AG09309 (cell line): ENCODE measurements at places on chromosomes 2 and 18.

- no peak for DNase-seq
These were observed 26.6 kb downstream of the HS1BP3 start for GRCh38 chr2:20624156-20624883.

- peak; percentile 24 for DNase-seq
These were observed 96.2 kb downstream of the KLHL29 start for GRCh38 chr2:23480957-23481797.

GRCh38 chr18:26320686-26321085 is 94.4 kb downstream of the TAF4B start:
- DNase-seq, result no peak

GRCh38 chr2:28809927-28810326 is 707 bp upstream of the SPDYA start:
- DNase-seq, result no peak

GRCh38 chr18:61589053-61589723 is 256.0 kb downstream of the CDH20 start:
- DNase-seq, result peak; percentile 45

DNA sequence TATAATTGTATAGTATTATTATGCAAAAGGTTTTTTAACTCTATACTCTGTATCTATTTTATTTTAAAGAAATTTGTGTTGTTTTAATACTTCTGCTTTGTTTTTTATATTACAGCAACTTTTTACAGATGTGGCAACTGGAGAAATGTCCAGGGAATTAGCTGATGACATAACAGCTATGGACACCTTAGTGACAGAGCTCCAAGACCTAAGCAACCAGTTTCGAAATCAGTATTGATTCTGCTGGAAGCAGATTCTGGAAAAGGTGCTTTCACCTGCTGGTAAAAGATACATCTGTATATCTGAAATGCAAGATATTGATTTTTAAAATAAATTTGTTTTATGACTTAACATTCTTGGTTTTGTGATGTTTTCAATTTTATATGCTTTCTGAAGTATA is 126.1 kb upstream of the LTBP1 start:
- no peak for DNase-seq

DNA sequence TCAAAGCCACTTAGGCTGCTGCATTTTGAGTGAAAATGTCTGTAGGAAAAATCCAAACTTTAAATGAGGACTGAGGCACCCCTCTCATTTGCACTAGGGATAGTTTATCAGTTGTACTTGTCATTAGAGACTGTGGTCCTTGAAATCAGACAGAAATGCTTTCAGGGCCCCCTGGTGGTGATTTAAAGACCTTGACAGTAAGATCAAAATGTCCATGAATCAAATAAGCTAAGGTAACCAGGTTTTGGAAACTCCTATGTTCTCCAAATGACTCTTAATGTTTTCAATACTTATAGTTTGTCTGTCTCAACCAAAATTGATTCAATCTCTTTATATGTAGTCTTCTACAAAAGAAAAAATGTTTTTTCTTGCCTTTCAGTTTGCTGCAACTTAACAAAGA is 28.8 kb upstream of the DDX18 start:
- peak; percentile 13 for DNase-seq

GRCh38 chr2:2698182-2699120 is 367.4 kb upstream of the MYT1L start:
- DNase-seq, result no peak

DNA sequence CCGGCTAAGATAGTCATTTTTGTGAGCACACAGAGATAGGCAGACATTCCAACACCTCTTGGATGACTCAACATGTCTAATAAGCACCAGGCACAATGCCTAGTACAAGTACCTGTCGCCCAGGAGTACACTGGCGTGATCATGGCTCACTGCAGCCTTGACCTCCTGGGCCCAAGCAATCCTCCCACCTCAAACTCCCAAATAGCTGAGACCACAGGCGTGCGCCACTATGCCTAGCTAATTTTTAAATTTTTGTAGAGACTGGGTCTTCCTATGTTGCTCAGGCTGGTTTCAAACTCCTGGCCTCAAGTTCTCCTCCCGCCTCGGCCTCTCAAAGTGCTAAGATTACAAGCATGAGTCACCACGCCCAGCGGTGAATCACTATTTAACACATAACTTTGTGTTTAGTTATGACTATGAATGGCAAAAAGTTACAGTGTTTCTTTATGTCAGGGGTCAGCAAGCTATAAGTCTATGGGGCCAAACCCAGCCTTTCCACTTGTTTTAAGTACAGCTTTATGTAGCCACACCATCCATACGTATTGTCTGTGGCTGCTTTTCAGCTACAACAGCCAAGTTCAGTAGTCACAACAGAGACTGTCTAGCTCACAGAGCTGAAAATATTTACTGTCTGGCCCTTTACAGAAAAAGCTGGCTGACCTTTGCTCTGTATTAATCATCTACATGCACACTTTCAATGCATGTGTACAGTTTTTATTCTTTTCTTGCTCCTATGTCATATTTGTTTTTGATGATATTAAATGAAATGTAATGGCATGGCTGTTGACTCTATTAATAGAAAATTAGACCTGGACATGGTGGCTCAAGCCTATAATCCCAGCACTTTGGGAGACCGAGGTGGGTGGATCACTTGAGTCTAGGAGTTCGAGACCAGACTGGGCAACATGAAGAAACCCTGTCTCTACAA is 18.7 kb downstream of the ORC2 start:
- peak; percentile 32 for DNase-seq

GRCh38 chr2:152492131-152492530 is 157.2 kb downstream of the FMNL2 start:
- DNase-seq, result no peak

- DNase-seq, result no peak
These were observed 121.0 kb upstream of the TWIST2 start for GRCh38 chr2:238726670-238727584.

- DNase-seq, result no peak
These were observed 69.3 kb upstream of the BZW1 start for GRCh38 chr2:200742426-200742825.

DNA sequence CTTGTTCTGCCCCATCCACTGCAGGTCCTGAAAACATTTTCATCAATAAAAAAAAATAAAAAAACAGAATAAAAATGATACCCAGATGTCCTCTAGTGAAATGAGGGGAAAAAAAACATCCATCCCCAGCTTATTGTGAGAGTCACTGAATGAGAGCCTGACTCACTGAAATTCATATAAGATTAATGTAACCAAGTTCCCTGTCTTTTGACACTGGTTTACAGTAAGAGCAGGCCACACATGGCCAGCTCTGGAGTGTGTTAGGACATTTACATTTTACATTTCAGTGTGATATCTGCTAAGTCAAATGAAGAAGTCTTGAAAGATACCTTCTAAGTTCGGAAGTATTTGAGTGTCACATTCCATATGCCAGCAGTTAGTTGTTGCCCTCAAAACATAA is 21.1 kb upstream of the IL18R1 start:
- no peak for DNase-seq

GRCh38 chr18:73690222-73690621 is 457.4 kb downstream of the FBXO15 start:
- no peak for DNase-seq

- DNase-seq, result no peak
These were observed 4.4 kb downstream of the XRCC5 start for GRCh38 chr2:216113572-216113971.

GRCh38 chr2:241376808-241377207 is 20.7 kb downstream of the FARP2 start:
- no peak for DNase-seq

DNA sequence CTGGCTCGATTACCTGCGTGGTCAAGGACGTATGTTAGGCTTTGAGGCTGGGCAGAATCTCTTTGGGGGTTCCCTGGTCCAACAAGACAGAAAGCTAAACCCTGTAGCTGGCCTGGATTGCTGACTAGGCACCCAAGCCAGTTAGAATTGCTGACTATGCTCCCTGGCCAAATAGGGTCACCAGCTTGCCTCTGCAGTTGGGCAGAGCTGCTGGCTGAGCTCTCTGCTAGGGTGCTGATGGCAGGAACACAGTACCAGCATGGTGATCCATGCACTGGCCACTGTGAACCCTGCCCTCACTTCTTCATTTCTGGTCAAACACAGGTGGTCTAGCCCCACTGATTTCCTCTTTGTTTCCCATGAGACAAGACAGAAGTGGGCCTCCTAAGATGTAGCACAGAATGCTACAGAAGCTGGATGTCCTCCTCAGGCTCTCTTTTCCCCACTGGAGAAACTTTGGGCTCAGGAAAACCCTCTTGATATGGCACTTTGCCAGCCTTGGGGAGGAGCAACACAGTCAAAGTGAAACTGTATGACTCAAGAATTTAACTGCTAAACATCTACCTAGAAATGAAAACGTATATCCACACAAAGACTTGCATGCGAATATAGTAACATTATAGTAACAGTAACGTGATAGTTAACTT is 20.8 kb downstream of the SP140L start:
- DNase-seq, result no peak

DNA sequence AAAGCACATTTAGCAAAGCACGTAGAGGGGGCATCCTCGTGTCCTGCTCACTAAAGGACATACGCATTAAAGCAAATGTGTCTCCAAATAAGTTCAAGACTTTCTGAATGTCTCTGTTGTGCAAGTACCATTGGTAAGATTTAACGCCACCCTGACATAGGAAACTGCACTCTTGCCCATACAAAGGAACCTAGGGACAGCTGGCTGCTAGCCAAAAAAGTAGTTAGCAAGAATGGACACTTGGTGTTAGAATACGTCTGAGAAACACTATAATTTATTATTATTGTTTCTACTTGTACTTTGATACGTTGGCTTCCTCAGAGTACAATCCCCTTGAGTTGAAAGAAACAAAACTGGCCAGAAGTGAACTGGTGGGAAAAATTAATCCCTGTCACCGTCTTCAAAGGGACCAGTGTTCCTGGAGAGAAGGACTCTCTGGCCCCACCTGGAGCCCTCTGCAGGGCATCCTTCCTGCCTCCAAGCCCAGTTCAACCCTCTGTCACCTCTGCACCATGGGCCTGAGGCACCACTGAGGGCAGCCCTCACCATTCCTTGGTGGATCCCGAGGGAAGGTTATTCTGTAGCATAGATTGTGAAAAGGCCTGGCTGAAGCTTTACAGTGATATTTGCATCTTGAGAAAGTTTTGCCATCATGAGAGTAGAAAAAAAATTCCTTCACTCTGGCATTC is 51.4 kb upstream of the APCDD1 start:
- no peak for DNase-seq

GRCh38 chr18:55124078-55124763 is 165.0 kb upstream of the CCDC68 start:
- DNase-seq, result no peak

GRCh38 chr2:185567940-185568339 is 170.7 kb upstream of the FSIP2 start:
- DNase-seq, result no peak

GRCh38 chr2:75564026-75564688 is 3.4 kb upstream of the EVA1A start:
- no peak for DNase-seq

GRCh38 chr18:35804377-35804776 is 168.1 kb upstream of the RMP24 start:
- DNase-seq, result no peak

- no peak for DNase-seq
These were observed 464.2 kb upstream of the NRP2 start for GRCh38 chr2:205218056-205218455.

DNA sequence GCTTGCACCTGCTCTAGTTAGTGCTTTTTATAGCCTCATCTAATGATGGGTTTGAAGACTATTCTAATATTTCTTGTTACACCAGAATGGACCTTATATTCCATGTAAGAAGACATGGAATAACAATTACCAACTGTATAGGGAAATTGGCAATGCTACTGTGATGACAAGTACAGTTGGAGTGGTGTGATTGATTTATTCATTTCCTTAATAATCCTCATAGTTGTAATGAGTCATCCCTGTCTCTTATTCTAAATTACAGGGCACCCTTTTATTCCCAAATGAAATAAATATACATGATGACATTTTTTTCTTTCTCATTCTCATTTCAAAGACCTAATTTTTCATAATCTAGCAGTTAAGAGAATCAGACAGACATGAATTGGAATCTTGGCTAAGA is 18.3 kb upstream of the TLK1 start:
- DNase-seq, result no peak

- no peak for DNase-seq
These were observed 101.2 kb downstream of the FMNL2 start for GRCh38 chr2:152436148-152436547.

- DNase-seq, result peak; percentile 14
These were observed 42.4 kb downstream of the SLC14A2 start for GRCh38 chr18:45657357-45658335.

DNA sequence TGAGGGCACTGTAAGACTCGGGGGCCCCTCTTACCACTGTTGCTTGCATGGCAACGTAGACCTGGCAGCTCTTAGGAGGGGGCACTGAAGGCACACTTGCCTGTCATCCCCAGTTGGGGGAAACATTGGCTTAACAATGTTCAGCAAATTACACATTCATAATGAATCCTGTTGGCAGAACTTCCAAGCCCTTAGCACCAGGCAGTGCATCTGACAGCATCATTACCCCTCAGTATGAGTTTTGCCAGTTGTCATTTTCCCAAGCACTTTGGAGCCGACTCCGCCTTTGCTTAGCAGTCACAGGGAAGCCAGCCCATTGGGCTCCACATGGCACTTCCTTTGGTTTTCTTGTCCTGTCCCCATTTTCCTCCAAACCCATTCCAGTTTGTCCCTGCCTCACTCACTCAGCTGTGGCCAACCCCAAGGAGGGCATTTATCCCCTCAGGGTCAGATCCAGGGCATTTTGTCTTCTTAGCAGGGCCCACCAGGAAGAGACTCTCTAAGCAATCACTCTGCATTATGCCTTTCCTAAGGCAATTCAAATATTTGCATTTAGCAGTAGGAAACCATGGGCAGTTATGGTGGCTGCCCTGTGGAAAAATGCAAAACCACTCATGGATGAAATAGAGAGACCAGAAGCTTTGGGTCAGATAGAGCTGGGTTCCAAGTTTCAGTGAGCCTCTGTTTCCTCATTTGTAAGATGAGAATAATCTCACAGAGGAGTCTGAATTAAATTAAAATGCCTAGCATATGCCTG is 73.9 kb downstream of the VSNL1 start:
- no peak for DNase-seq

DNA sequence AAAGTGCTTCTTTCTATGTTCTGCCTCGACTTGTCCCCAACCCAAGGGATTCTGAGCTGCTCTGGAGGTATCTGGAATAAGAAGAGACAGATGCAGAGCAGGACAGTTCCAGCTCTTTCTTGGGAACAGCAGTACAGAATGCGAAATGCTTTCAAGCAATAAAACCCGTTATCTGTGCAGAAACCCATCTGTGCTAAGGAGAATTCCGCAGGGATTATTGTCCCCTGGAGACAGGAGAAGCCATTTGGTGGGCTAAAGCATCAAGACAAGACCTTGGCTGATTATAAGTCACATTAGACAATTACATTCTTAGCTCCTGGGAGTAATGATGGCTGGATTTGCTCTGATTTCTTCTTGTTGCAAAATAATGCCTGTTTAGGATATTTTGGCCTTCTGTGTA is 185.4 kb upstream of the GLI2 start:
- no peak for DNase-seq
